T follicular helper cell (primary cell): ENCODE measurements at places on chromosomes 7 and 10.

DNA sequence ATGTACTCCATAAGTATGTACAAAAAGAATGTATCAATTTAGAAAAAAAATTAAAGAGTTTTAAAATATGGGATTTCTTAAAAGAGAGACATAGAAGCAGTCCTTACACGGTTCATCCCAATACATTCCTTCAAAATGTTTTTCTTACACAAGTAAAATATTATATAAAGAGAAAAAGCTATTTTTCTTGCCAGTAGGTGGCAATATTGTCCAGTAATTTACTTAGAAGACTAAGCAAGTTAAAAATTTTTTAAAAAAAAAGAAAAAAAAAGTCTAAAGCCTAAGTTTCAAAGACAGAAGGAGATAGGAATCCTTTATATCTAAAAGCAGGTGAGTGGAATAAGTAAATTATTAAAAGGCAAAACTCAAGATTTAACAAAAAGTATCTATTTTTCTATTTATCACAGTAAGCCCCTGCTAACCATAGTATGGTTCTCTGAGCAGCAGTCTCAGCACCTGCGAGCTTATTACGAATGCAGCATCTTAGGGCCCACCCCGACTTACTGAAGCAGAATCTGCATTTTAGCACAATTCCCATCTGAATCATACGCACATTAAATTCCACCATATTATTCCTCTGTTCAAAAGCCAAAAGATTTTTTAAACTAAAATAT, 240.6 kb downstream of the DGKI start:
- no peak for DNase-seq

DNA sequence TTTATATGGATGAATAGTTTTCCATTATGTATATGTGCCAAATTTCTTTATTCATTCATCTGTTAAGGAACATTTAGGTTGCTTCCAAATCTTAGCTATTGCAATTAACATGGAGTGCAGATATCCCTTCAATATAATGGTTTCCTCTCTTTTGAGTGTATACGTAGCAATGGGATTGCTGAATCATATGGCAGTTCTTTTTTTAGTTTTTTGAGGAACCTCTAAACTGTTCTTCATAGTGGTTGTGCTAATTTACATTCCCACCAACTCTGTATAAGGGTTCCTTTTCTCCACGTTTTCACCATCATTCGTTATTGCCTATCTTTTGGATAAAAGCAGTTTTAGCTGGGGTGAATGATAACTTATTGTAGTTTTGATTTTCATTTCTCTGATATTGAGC, 46.5 kb downstream of the FAS start:
- no peak for DNase-seq

DNA sequence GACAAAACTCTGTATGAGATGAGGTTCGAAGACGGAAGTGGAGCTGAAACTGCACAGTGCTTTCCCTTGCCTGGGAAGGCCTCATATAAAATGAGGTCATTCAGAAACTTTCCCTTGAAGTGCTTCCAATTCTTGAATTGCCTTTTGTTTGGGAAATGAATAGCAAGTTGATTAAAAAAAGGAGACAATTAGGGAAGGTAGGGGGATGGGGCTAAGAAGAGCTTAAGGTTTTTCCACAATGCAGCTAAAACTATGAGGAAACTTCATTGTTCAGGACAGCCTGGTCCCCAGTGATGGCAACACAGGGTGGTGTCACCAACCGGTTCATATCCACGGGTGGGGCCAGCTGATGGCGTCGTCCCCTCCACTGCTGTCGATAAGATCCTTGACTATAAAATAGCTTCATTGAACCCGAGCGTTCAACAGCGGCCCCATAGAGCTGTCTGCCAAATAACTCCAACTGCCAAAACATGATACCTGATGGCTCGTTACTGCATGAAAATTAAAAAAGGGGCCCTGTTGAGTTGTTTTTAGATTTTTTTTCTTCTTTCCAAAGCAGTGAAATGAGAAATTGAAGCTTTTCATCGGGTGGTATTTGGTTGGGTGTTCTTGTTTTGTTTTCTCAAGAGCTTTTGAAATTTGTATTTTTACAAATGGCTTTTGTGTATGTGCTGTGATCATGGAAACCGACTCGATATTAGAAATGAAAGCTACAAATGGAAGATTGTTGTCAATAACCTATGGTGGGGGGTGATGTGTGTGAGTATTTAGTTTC, 2.8 kb upstream of the CELF2 start:
- DNase-seq: no peak

DNA sequence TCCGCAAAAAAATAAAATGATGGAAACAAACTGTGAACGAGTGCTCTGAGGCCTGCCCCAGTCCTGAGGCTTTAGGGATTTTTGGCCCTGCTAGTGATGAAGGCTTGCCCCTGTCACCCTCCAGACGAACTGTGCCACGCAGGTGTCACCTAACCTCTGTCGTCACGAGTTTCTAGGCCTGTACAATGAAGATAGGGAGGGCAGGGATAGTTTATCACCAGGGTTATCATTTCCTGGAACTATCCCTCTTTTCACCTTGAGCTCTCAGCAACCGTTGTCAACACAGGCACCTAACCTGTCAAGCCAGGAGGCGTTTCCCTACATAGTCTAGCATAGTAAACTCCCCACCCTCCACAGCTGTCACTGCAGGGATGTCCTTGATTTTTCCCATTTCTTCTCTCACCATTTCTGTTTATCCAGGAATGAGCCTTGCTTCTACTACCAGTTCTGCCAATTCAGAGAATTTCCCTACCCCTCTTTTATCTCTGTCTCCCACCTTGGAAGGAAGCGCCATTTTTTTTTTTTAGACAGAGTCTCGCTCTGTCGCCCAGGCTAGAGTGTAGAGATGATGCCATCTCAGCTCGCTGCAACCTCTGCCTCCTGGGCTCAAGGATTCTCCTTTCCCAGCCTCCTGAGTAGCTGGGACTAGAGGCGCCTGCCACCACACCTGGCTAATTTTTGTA, 2.2 kb upstream of the ACHE start:
- no peak for DNase-seq

DNA sequence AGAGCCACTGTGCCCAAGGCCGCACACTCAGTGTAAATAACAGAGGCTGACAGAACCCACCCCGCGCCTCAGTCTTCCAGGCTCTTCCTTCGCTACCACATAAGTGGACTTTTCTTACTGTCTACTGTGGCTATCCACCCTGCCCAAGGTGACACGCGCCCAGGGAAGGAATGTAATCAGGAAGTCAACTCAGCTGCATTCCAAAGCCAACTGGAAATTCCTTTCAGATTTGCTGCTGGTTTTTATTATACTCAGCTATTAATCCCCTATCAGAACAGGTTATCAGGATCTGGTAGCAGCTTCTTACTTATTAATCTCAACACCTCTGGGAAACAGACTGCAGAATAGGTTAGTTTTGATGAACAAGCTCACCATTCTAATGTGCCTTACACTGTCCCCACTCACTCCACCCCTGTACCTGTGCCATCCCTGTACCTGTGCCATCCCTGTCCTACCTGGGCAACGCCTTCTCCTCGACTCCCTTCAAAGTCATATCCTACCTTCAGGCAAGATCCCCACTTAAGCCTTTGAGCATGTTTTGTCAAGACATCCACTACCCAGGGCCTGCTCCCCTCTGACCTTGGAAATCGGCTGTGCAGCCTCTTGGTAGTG, 90.7 kb downstream of the NHLRC2 start:
- no peak for DNase-seq

- DNase-seq: no peak
Measured at GRCh38 chr7:140541513-140542227, 62.4 kb upstream of the MKRN1 start.

- DNase-seq: no peak
Measured at GRCh38 chr7:29288181-29289091, 93.9 kb downstream of the CHN2 start.

DNA sequence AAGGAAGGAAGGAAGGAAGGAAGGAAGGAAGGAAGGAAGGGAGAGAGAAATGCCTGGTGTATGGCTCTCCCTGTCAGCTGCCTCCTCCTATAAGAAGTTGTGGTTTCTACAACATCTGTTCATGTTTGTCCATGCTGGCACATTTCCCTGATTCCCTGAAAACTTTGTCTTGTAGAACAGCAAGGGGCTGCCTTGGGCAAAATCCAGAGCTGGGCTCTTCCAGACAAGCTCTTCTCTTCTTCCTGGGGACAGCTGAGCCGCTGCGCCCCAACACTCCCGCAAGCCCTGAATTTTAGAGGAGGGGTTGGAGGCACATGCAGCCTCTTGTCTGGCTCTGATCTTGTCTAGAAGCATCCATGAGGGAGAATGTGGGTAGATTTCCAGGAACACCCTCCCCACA, 282.0 kb upstream of the ADARB2 start:
- no peak for DNase-seq

DNA sequence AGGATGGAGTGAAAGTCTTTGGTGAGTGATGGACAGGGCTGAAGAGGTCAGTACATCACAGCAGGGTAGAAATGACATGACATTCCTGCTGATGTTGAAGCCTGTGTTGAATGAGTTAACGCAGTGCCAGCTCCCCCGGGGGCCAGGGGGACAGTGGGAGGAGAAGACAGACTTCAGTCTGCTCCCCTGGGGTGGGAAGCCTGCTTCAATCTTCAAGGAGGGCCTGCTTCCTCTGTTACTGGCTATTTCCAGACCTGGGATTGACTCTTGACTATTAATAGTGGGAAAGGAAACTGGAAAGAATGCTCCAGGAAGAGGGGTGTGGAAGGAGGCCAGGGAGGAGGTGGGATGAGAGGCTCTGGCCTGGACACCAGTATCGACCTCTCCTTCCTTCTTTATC, 27.2 kb downstream of the PODXL start:
- DNase-seq: no peak

GRCh38 chr7:77309714-77310220, 106.4 kb downstream of the GSAP start:
- DNase-seq: no peak

GRCh38 chr7:685540-685939, 41.0 kb upstream of the DNAAF5 start:
- DNase-seq: no peak

- no peak for DNase-seq
Measured at GRCh38 chr10:100014071-100014762, 4.5 kb upstream of the DNMBP start.

- DNase-seq: no peak
Measured at GRCh38 chr7:122520971-122521555, 177.9 kb downstream of the RNF133 start.

GRCh38 chr10:23780331-23780730, 341.5 kb downstream of the OTUD1 start:
- DNase-seq: no peak

DNA sequence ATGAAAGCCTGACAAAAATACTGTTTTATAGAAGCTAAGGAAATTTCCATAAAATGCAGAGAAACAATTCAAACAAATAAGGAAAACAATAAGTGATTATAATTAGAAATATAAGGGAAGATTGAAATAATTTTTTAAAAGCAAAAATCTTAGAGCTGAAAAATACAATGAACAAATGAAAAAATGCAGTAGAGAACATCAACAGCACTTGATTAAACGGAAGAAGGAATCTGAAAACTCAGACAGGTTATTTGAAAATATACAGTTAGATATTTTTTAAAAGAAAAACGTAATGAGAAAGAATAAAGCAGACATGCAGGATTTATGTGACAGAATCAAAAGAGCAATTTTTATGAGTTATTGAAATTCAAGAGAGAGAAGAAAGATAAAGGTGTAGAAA, 279.1 kb upstream of the MAGI2 start:
- no peak for DNase-seq

DNA sequence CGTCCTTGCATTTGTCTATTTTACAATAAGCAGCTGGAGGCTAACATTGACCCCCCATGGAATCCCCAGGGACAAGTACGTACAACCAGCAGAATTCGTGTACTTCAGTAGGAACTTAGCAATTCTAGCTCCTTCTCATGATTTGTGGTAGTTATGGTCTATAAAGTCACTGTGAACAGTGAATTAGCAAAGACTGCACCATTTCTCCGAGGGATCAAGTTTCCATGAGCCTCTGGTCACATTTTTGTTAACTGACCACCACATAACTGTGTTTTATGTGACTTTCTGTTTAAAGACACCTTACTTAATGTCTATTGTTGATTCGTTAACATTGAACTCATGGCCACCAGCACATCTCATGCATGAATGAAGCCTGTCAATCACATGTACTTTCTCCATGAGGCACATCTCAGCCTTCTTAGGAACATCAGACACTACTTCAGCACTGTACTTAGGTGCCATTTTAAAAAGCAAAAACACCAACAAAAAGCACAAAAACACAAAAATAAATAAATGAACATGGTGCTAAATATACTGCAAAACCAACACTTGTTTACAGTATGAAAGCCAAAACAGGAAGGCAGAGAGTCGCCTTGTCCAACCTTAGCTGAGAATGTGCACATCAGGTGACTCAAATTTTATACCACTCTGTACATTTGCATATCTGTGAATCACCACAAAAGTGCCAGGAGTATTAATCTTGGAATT, 9.0 kb upstream of the UCN3 start:
- no peak for DNase-seq

GRCh38 chr10:26488344-26488743, 50.2 kb downstream of the APBB1IP start:
- no peak for DNase-seq
